ENCODE measurements at places on chromosomes 3 and 15.
A peak's percentile ranks its signal among the peaks of the same experiment; 100 is the strongest.

GRCh38 chr3:52205727-52206372, 7.9 kb downstream of the ALAS1 start:
- peak; percentile 55 for DNase-seq

DNA sequence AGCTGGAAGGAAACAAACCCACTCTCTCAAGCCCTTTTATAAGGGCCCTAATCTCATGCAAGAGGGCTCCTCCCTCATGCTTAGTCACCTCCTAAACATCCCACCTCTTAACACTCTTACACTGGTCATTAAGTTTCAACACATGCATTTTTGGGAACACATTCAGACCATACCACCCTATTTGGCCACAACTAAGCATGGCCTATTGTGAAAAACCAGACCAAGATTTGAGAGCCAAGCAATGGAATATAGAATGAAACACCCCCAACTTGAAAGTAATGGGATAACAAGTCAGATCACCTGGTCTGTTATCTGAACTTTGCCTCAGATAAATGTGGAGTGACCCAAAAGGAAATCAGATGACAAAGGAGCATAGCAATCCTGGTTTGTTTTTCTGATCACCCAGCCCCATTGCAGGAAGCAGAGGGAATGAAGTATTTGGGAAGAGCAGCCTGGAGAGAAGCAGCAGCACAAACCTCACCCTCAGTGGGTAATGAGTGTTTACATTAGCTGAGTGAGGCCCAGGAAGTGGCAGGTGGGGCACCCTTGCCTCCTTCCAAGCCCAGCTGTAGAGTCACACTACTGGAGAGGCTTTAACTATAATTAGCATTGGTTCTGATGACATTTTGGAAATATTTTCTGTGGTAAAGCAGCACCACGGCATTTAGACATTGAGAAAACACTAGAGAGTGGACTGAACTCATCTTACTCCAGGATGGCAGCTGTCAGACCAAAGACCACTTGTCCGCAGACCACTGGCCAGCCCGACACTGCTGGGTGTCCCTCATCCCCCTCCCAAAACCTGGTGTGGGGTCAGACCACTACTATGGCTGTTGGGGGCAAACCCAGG, 48.8 kb upstream of the PRTG start:
- peak; percentile 93 for DNase-seq

DNA sequence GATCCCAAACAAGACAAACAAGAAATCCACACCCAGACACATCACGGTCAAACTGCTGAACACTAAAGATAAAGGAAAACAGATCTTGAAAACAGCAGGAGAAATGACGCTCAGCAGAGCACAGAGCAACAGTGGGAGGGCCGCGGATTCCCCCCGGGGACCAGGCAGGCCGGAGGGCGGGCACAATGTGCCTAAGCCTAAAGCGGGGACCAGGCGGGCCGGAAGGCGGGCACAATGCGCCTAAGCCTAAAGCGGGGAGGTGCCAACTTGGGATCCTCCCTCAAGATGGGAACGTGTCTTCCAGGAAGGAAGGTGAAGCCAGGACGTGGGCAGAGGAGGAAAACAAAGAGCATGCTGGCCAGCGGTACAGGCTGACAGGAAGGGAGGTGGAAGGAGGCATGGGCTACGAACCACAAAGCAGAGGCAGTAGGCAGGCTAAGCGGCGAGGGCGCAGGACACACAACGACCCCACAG, 31.1 kb downstream of the CYFIP1 start:
- peak; percentile 49 for DNase-seq

DNA sequence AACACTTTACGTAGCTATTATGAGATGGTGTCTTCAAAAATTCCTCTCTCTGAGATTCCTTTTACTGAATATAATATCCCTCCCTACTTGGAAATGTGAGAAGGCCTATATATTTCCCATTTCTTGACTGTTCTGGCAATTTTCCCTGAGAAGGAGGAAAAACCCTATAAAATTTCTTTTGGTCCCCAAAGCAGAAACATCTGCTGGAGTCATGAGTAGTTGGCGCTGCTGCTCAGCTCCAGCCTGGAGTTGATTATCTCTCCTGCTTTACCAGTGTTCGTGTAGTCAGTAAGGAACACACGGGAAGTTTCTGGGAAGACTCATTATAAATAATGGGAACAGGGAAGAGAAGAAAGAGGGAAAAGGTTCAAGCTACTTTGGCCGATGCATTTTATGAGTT, 680.1 kb downstream of the EPHA3 start:
- no peak for DNase-seq

- DNase-seq, result no peak
Measured at GRCh38 chr3:126131881-126132750, 48.2 kb upstream of the SLC41A3 start.

- no peak for DNase-seq
Measured at GRCh38 chr15:44381236-44381635, 46.2 kb upstream of the CTDSPL2 start.

- no peak for DNase-seq
Measured at GRCh38 chr3:10554746-10555145, 49.4 kb upstream of the ATP2B2 start.

- DNase-seq, result no peak
Measured at GRCh38 chr3:56321383-56321782, 146.9 kb downstream of the ERC2 start.

DNA sequence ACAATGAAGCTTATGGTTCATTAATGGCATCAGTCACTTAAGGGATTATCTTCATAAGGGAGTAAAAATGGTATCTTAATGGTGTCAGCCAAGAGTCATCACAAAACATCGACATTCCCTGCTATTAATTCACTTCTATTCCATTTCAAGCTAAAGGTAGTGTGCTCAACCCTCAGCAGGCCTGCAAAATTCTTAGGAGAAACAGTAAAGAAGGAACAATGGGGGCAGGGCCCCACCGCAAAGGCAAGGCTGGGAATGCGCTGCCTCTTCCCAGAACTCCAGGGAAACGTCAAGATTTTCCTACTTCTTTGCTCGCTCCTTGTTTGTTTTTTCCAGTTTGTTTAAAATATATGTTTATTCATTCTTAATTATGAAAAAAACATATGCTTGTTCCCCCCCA, 187.3 kb upstream of the TSC22D2 start:
- no peak for DNase-seq

GRCh38 chr15:70817266-70817665, 36.7 kb downstream of the LARP6 start:
- DNase-seq, result no peak

DNA sequence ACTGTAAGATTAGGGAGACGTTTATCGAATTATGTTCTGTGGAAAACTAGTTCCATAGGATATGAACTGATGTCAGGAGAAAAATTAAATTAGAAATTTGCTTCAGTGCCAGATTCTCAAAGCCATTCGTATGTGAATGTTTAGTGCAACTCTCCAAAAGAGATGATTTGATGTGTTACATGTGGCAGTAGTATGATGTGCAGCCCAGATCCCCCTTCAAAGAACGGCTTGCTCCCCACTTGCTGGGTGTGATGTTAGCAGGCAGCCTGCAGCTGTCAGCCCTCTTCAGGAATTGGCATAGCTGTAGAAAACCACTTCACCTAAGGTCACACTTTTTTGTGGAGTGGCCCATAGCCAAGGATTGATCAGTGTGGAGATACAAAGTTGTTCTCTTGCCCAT, 127.0 kb upstream of the CCDC54 start:
- DNase-seq, result no peak

- peak; percentile 100 for DNase-seq
Measured at GRCh38 chr15:100721758-100722550, 119.6 kb downstream of the ASB7 start.

GRCh38 chr3:127848131-127849129, 26.1 kb upstream of the MGLL start:
- DNase-seq, result no peak

- DNase-seq, result no peak
Measured at GRCh38 chr3:111648991-111649579, 53.9 kb upstream of the ZBED2 start.

DNA sequence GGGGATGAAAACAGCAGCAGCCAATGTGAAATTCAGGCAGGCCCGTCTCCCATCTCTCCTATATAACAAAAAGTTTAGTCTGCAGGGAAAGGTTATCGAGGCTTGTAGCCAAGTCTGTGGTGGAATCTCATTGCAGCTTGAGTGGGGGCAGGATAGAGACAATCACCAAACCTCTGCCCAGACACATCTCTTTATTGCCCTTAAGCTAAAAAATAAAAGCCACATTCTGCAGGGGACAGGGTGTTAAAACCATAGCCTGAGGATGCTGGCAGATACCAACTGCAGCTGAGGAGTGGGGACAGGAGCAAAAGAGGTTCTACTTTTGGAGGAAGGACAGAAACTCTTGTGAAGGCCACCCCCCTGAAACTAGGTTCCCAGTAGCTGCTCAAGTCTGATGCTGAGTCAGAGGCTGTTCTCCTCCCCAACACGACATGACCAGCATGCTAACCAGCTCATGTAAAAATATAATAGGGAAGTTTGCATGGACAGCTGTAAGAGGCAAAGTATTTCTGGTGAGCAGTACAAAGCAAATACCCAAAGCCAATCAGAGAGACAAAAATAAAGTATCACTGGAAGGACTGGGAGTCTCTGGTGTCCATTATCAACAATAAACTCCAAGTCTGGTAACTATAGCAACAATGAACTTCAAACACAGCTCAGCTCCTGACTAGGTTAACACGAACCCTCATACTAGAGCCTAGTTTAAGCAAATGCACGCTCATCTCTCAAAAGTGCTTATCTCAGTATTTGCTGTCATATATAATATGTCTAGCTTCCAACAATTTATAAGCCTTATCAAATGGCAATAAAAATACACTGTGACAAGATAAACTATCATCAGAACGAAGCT, 362.2 kb upstream of the SLCO3A1 start:
- peak; percentile 78 for DNase-seq

GRCh38 chr3:177567833-177568232, 370.6 kb upstream of the TBL1XR1 start:
- no peak for DNase-seq

DNA sequence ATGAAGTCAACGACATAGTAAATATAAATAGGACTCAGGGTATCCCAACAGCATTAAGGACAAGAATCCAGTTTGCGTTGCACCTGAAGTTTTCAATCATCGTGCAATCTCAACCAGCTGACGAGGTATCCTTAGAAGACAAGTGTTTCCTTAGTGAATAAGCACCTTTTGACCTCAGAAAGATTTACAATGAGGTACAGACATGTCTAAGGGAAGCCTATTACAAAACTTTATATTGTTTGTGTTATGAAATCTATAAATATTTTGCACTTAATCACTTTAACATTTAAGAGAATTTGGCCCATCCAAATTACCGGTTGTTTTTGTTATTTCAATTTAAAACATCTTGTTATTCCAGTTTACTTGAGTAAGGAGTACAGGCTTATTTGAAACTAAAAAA, 64.9 kb upstream of the PRICKLE2 start:
- DNase-seq, result no peak

- DNase-seq, result no peak
Measured at GRCh38 chr3:61192222-61192621, 59.0 kb downstream of the FHIT start.

DNA sequence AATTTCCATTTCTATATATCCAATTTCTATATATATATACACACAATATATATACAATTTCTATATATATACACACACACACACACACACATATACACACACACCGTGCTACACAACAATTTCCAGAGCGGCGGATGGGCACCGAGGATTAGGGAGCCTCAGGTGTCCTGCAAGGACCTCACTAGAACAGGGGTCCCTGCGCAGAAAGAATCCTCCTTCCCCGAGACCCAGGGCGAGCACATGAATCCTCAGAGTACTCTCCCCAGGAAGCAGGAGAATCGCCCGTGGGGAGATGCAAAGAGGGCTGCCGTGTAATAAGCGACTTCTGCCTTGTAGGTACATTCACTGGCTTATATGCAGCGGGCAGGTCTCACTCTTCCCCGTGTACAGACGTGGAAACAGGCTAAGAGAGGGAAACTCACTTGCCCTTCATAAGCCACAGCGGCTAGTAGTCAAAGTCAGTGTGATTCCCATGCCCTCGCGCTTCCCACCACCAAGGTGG, 467 bp downstream of the PIF1 start:
- DNase-seq, result peak; percentile 10

DNA sequence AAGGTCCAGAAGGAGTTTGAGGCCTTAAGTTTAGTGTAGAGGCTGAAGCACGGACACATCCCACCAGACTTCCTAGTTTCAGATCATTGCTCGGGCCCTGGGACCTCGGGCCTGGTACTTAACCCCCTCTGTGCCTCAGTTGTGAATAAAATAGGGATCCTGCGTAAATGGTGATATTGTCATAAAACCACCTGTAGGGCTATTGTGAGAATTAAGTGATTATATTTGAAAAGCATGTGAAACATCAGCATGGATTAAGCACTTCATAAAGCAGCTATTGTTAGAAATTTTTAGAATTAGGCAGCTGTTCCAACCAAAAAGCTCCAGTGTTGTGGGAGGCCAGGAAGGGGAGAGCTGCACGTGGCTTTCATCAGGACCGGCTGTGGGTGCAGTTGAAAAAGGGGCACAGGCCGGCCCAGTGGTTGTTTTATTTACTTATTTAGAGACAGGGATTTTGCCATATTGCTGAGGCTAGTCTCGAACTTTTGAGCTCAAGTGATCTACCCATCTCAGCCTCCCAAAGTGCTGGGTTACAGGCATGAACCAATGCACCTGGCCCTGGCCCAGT, 4.4 kb downstream of the RCCD1 start:
- DNase-seq, result no peak

GRCh38 chr3:30453360-30454039, 152.9 kb upstream of the TGFBR2 start:
- DNase-seq, result no peak

GRCh38 chr3:112642912-112643506, 2.1 kb upstream of the CCDC80 start:
- peak; percentile 78 for DNase-seq

DNA sequence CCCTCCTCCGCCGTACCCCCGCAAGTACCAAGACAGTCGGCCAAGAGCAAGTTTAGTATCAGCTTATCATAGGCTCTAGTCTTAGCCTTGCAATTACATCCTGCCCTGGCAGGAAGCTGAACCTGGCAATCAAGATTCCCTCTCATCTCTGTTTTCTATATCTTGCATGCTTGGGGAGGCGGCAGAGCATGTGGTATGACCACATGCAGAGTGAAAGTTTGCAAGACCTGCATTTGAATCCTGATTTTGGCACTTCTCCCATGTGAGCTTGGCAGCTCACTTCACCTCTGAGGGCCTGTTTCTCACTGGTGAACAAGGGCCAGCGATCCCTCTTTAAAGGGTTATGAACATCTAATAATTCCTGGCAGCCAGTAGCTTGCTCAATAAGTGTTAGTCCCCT, 106.1 kb upstream of the FRMD4B start:
- DNase-seq, result no peak

DNA sequence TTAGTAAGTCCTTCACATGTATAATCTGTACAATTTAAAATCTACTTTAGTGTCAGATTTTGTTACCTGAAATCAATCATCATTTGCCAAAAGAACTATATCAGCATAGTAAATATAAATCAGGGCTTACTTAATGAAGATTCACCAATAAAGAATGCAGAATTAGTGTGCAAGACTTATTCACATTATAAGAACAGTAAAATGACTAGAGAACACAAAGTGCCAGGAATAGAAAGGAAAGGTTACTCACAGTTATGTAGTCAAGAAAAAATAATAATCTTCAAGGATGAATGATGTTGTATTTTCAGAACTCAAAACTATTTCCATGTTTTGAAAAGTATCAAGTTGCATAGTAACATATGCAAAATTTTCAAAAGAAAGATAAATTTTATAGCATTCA, 891.9 kb downstream of the ROBO1 start:
- DNase-seq, result peak; percentile 45

Data from astrocyte (in vitro differentiated cells and primary cell).